Memory B cell (primary cell): ENCODE measurements at places on chromosomes 2 and 18.

GRCh38 chr2:216131175-216131926, 22.2 kb downstream of the XRCC5 start:
- DNase-seq = no peak

- no peak for DNase-seq
Observed at GRCh38 chr2:33314541-33314940, 161.9 kb upstream of the RASGRP3 start.

DNA sequence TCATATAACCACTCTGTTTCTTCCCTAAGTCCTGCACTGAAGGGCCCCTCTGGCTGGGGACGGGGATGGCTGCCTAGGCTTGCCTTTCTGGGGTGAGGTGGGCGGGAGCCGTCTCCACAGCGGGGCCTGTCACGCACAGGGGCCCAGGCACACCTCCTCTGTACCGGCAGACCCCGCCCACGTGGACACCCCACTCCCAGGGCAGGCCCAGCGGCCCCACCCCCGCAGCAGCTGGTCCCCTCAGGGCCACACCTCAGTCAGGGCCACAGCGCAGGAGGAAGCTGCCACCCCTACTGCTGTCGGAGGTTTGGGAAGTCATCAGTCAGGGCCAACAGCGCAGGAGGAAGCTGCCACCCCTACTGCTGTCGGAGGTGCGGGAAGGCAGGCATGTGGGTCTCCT, 257.6 kb upstream of the RAB6C start:
- no peak for DNase-seq

- DNase-seq = no peak
Observed at GRCh38 chr2:105683011-105683492, 61.7 kb upstream of the NCK2 start.

- DNase-seq = no peak
Observed at GRCh38 chr2:99819766-99820165, 322.6 kb downstream of the AFF3 start.

GRCh38 chr2:9548506-9548905, 7.1 kb downstream of the ADAM17 start:
- no peak for DNase-seq

GRCh38 chr18:77056344-77057005, 76.1 kb downstream of the MBP start:
- DNase-seq = no peak

GRCh38 chr18:73826098-73826497, 321.5 kb downstream of the FBXO15 start:
- no peak for DNase-seq

GRCh38 chr2:140696449-140696848, 1434.4 kb downstream of the LRP1B start:
- no peak for DNase-seq

GRCh38 chr2:144325086-144325485, 194.8 kb downstream of the ZEB2 start:
- no peak for DNase-seq

DNA sequence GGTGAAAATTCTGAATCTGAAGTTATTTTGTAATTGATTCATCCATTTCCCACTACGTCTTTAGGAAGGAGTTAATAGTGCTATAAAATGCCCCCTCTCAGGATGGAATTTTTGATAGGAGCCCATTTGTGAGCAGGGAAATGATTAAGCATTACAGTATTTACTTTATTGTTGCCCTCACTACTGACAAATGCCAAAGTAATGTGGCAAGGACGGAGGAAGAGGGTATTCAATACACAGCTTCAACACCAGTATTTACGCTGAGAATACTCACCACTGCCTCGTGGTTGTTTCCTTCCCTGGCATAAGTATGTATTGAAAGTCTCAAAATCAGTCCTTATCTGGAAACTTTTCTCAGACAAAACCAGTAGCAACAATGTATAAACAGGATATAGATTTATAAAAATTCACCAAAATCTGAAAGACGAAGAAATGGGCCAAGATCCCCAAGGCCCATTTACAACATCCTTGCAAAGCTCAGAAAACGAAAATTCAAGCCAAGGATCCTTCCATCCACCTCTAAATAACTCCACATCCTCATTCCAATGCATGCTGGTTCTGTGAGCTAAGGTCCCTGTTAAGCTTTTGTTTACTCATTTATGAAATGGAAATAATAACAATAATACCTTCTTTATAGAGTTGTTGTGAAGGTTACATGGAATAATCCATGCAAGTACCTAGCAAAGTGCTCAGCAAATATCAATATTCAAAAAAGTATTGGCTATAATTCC, 29.3 kb downstream of the FEZ2 start:
- no peak for DNase-seq

DNA sequence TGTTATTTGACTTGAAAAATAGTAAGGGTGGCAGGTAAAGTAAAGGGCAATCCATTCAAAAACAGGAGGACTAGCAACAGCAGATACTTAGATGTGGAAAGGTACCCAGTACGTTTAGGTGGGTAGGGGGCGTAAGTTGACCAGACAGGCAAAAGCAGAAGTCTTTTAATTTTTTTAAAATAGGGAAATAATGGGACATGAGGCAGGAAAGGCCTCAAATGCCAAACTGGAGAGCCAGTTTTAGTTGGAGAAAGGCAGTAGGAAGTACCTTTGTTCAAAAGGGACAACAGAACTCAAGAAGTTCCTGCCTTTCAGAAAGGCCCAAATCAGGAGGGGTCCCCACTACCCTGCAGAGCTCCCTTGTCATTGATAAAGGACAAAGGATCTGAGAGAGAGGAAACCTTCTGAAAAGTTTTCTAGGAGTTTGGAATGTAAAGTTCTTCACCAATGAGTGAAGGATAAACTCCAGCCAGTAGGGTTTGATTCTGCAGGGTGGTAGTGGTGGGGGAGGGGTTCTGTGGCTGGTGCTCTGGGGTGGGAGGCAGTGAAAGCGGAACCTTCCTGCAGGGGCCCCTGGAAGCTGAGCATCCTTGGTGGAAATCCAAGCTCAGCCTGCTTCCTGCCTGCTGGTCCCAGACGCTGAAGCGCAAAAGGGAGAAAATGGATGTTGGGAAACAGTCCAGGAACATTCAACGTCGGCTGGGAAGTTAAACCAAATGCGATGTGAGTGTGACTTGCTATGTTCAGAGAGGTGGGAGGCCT, 40.1 kb downstream of the TMEM17 start:
- no peak for DNase-seq

GRCh38 chr2:145547620-145548019, 1027.7 kb upstream of the ZEB2 start:
- no peak for DNase-seq

GRCh38 chr2:235268535-235268934, 225.3 kb upstream of the AGAP1 start:
- DNase-seq = no peak
